ENCODE measurements at places on chromosomes 7 and 10.

GRCh38 chr7:142337054-142338001, 79.5 kb upstream of the PRSS58 start:
- no peaks in the 10 kb centered on the region for H3K4me1 ChIP-seq
- H3K36me3 ChIP-seq, result no peaks in the 10 kb centered on the region
- H3K27me3 ChIP-seq, result peaks cover 3% of the 10 kb centered on the region
- no peak overlapping the region for H3K27ac ChIP-seq
- DNase-seq, result no peak

- H3K27me3 ChIP-seq, result no peaks in the 10 kb centered on the region
- H3K4me3 ChIP-seq, result no peak overlapping the region
- H3K36me3 ChIP-seq, result no peaks in the 10 kb centered on the region
- peak overlapping the region; percentile 47 for H3K27ac ChIP-seq
- peaks cover 14% of the 10 kb centered on the region for H3K4me1 ChIP-seq
Observed at GRCh38 chr7:7564323-7564780, 2.3 kb upstream of the MIOS start.

DNA sequence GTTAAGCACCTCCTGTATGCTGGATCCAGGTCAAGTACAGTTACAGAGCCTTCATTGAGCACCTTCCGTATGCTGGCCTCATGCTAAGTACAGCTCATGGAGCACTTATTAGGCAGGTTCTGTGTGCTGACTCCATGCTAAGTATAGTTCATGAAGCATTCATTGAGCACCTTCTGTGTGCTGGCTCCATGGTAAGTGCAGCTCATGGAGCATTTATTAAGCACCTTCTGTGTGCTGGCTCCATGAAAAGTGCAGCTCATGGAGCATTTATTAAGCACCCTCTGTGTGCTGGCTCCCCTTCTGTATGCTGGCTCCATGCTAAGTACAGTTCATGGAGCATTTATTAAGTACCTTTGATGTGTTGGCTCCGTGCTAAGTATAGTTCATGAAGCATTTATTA, 30.5 kb downstream of the MMD2 start:
- no peaks in the 10 kb centered on the region for H3K36me3 ChIP-seq
- no peak overlapping the region for H3K4me3 ChIP-seq
- no peaks in the 10 kb centered on the region for H3K27me3 ChIP-seq
- H3K4me1 ChIP-seq, result no peaks in the 10 kb centered on the region

- H3K36me3 ChIP-seq, result no peaks in the 10 kb centered on the region
- no peak overlapping the region for H3K4me3 ChIP-seq
- H3K4me1 ChIP-seq, result no peaks in the 10 kb centered on the region
Observed at GRCh38 chr7:111540199-111540815, 22.0 kb downstream of the IMMP2L start.

- H3K27ac ChIP-seq, result no peak overlapping the region
- no peak for DNase-seq
- no peaks in the 10 kb centered on the region for H3K4me1 ChIP-seq
- no peak overlapping the region for H3K4me3 ChIP-seq
Observed at GRCh38 chr7:28807396-28807994, 150.6 kb downstream of the TRIL start.

DNA sequence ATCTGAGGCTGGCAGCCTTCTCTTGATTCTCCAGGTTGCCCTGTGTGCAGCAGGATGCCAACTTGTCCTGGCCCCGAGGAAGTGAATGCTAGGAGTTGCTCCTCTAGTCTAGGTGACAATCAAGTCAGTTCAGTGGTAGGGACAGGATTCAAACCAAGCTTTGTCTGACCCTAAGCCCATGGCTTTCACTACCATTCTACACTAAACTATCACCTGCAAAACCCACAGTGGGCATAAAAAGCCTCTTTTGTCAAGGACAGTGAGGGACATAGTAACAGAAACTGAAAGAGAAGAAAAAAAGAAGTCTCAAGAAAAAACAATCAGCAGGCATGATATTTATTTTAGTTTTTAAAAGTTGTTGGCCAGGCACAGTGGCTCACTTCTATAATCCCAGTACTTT, 33.5 kb downstream of the KCNMA1 start:
- peaks cover 16% of the 10 kb centered on the region for H3K4me1 ChIP-seq
- peak overlapping the region; percentile 26 for H3K27ac ChIP-seq
- no peaks in the 10 kb centered on the region for H3K36me3 ChIP-seq
- H3K27me3 ChIP-seq, result no peaks in the 10 kb centered on the region
- no peak for DNase-seq

DNA sequence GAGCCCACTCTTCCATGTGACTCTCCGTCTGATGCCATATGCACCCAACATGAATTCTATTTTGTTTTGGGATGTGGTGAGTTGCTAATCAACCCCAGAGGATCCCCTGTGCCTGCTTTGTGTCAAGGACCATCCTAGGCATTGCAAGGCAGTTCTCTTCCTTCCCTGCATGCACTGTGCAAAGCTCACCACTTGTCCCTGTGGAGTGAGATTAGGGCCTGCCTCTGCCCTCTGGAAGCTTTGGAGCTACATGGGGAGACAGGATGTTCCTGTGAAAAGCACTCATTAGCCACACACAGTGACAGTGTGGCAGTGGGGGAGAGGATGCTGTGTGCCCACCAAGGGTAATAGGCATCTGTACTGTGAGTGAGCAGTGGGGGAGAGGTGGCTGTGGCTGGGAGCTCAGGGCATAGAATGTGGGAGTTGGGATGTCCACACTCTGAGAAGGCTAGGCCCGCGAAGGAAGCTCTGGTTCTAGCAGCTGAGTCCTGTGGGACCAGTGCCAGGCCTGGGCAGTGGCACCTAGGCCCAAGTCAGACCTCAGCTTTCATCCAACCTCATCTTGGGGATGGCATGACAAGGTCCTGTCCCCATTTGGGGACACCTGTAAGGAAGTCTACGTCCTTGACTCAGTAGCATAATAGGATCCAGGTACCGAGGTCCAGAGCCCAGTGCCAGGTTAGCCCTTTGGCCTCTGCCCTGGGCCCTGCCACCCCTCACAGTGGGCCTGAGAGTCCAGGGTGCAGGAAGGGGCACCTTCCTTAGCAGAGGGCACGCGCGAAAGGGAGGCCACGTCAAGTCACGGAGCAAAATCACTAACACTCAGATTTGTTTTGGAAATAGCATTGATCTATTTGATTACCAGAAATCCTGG, 6.6 kb downstream of the ADRA2A start:
- no peak overlapping the region for H3K4me3 ChIP-seq
- no peak for DNase-seq
- H3K27ac ChIP-seq, result no peak overlapping the region
- peaks cover 10% of the 10 kb centered on the region for H3K27me3 ChIP-seq

DNA sequence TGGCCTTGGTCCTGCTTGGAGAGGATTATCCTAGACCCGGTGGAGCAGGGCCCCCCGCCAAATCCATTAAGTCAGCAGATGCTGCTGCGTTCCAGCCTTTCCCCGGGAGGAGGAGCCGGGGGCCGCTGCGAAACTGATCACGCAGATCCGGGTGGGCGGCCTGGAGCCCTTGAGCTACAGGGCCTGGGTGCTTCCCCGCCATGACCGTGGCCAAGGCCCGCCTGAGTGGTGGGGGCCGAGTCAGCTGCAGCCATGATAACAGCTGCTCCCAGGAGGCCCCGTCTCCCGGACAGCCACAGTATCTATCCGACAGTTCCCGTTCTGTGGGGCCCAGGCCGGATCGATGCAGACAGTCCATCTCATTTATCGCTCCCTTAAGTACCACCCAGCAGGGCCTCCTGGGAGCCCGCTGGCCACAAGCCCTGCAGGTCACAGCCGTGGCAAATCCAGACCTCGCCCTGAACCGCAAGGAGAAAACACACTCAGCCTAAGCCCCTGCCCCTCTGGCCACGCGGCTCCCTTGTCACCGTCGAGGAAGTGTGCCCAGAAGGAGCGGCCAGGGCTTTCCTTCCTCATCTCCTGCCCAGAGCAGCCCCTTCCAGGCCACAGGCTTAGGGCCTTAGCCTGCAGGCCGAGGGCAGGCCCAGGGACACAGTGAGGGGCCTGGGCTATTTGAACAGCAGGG, 34.4 kb upstream of the SLC29A4 start:
- H3K27me3 ChIP-seq, result no peaks in the 10 kb centered on the region
- no peaks in the 10 kb centered on the region for H3K36me3 ChIP-seq
- no peak overlapping the region for H3K4me3 ChIP-seq
- H3K4me1 ChIP-seq, result no peaks in the 10 kb centered on the region

DNA sequence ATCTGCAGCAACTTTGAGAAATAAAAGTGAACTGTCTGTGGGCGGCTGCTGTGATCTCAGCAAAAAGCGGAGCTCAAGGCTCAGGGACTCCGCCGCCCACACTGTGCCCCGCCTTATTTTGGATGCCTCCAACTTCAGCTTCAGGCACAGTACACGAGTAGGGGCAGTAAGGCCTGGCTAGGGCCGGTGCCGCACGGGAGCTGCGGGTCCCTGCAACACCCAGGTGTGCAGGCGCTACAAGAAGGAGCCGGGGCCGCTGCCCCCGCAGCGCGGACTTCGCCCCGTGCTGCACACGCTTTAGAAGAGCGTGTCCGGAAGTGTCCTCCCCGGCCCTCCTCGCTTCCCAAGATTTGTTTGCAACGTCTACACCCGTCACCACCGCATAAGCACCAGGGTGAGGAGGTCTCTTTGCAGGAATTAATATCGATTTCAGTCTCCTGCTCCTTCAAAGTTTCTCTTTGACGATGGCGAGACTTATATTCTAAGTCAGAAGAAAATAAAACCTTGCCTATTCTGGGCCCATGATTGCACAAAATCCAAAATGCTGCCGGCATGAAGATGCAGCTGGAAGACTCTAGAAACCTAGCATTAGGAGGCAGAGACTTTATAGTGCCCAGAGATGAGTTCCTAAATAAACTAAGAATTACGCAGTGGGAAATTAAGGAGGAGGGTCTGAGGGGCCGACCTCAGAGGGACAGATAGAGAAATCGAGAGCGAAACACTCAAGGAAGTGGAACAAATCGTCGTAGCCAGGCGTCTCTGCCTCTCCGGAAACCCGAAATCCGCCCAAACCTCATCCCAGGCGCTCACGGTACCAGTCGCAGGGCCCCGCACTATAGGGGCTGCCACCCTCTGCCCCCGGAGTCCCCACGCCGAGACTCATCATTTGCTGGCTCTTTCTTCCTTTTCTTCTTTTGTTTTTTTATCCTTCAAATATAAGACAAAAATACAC, 6.4 kb downstream of the VAX1 start:
- DNase-seq, result peak; percentile 86
- H3K27me3 ChIP-seq, result peaks cover 95% of the 10 kb centered on the region
- peaks cover 19% of the 10 kb centered on the region for H3K4me1 ChIP-seq
- H3K36me3 ChIP-seq, result no peaks in the 10 kb centered on the region
- peak overlapping the region; percentile 9 for H3K4me3 ChIP-seq
- no peak overlapping the region for H3K27ac ChIP-seq

GRCh38 chr10:133130602-133131001, 29.4 kb upstream of the KNDC1 start:
- H3K36me3 ChIP-seq, result no peaks in the 10 kb centered on the region
- no peak overlapping the region for H3K27ac ChIP-seq
- no peak overlapping the region for H3K4me3 ChIP-seq
- no peak for DNase-seq
- H3K27me3 ChIP-seq, result peaks cover 3% of the 10 kb centered on the region

- no peaks in the 10 kb centered on the region for H3K36me3 ChIP-seq
- H3K27me3 ChIP-seq, result no peaks in the 10 kb centered on the region
- no peaks in the 10 kb centered on the region for H3K4me1 ChIP-seq
- H3K4me3 ChIP-seq, result no peak overlapping the region
Observed at GRCh38 chr7:143015926-143016490, 10.9 kb downstream of the OR9A2 start.

- no peaks in the 10 kb centered on the region for H3K27me3 ChIP-seq
- no peaks in the 10 kb centered on the region for H3K4me1 ChIP-seq
- no peak for DNase-seq
- no peak overlapping the region for H3K4me3 ChIP-seq
Observed at GRCh38 chr7:80732630-80733029, 94.2 kb downstream of the CD36 start.

DNA sequence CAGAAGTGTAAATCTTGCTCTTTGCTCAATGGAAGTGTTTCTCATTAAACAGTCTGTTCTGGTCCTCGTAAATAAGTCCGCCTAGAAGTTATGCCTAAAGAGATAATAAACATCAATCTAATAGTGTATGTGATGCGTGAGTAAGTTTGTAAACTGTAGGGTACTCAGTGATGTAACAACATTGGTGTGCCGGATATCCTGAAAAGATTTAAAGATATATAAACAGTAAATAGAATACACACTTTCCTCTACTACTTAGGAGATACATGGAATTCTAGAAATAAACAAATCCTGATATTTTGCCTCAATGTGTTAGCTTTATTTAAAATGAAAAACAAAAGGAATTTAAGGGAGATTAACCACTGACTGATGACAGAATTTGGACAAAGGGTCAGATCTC, 123.5 kb downstream of the AHR start:
- no peaks in the 10 kb centered on the region for H3K36me3 ChIP-seq
- H3K27me3 ChIP-seq, result no peaks in the 10 kb centered on the region
- H3K4me3 ChIP-seq, result no peak overlapping the region

GRCh38 chr10:123999956-124000615, 93.3 kb downstream of the CHST15 start:
- H3K4me3 ChIP-seq, result no peak overlapping the region
- no peak for DNase-seq
- no peaks in the 10 kb centered on the region for H3K36me3 ChIP-seq
- peaks cover under 1% of the 10 kb centered on the region for H3K4me1 ChIP-seq

- no peak overlapping the region for H3K4me3 ChIP-seq
- H3K36me3 ChIP-seq, result no peaks in the 10 kb centered on the region
- no peaks in the 10 kb centered on the region for H3K27me3 ChIP-seq
- H3K4me1 ChIP-seq, result no peaks in the 10 kb centered on the region
- DNase-seq, result no peak
Observed at GRCh38 chr7:43856996-43857395, 12.3 kb downstream of the MRPS24 start.

DNA sequence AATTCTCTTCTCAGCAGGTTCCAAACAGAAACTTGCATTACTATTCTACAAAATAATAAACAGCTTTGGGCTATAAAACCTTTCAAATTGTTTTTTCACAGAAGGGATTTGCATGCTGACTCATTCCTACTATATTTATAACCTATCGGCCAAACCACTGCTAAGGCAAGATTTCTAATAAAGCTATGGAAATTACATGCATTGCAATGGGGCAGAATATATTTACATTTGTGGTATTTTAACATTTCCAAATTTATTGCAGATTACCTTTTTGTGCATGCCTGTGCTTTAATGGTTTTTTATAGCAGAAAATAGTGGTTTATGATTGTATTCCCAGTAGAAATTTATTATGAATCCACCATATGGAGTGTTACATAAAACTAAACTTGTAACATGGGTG, 69.0 kb upstream of the NPVF start:
- no peaks in the 10 kb centered on the region for H3K36me3 ChIP-seq
- H3K4me1 ChIP-seq, result no peaks in the 10 kb centered on the region
- no peak overlapping the region for H3K27ac ChIP-seq
- H3K4me3 ChIP-seq, result no peak overlapping the region

DNA sequence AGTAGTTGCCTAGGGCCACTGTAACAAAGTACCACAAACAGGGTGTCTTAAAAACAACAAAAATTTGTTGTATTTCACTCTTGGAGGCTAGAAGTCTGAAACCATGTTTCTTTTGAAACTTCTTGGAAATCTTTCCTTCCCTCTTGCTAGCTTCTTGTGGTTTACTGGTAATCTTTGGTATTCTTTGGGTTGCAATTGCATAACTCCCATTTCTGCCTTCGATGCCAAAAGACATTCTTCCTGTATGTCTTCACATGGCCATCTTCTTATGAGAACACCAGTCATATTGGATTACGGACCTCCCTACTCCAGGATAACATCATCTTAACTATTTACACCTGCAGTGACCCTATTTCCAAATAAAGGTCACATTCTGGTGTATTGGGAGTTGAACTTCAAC, 357.4 kb downstream of the PPP1R3A start:
- no peaks in the 10 kb centered on the region for H3K36me3 ChIP-seq
- DNase-seq, result no peak
- H3K4me1 ChIP-seq, result no peaks in the 10 kb centered on the region
- no peak overlapping the region for H3K27ac ChIP-seq
- H3K4me3 ChIP-seq, result no peak overlapping the region
